ENCODE measurements at places on chromosomes 1 and 21.

- DNase-seq: no peak
These were observed 228.8 kb upstream of the B3GALT2 start for GRCh38 chr1:193415256-193415655.

- no peak for DNase-seq
These were observed 145.0 kb upstream of the DUSP10 start for GRCh38 chr1:221886743-221887414.

DNA sequence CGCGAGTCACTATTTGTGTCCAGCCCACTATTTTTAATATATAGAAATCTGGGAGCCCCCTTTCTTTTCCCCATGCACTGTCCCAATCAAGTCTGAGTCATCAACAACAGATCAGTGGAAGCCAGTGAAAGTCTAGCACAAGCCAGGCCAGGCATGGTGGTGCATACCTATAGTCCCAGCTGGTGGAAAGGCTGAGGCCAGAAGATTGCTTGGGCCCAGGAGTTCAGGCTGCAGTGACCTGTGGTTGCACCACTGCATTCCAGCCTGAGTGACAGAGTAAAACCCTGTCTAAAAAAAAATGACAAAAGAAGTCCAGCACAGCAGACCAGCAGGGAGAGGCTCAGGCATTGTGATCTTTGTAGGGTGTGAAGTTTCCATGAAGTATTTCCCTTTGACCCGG is 9.0 kb upstream of the RPL5 start:
- no peak for DNase-seq

DNA sequence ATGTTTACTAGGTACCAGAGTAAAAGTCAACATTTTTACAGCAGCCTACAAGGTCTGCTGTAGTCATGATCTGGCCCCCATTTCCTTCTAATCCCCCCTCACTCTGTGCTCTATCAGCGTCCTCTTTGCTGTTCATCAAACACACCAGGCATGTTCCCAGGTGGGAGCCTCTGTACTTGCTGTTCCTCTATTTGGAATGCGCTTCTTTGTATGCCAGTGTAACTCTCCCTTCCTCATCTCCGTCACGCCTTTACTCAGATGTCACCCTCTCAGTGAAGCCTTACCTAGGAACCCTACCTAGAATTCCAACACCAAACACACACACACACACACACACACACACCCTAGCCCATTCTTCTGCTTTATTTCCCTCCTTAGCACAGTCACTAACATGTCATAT is 21.0 kb downstream of the TP53BP2 start:
- no peak for DNase-seq

GRCh38 chr1:51744506-51745303 is 127.8 kb downstream of the OSBPL9 start:
- no peak for DNase-seq

DNA sequence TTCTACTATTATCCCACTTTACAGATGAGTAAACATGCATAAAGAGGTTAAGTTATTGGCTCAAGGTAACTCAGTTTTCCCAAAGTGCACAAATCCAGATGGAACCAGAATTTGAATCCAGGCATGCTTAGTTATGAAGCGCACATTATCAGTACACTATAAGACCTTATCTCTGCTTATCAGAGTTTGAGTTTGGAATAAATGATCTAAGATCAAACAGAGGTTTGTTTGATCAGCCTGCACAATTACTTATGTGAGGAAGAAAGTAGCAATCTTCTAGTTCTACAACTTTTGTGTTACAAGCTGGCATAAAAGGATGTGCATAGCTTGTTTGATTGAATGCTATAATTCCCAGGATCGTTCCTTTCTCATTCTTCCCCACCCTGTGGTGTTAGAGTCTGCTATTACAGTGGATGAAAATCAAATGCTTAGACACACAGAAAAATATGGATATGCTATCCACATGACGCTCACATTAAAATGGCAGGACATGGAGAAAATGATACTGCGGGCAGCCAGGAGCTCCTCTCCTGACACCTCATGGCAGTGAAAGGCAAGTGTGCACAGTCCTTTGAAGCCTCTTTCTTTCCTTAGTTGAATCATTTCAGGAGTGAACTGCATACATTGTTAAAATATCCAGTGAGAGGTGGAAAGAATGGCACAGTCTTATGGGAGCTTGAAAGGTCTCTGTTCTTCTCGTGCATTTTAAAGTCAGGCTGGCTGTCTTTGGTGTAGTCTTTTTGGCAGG is 23.9 kb upstream of the PBX1 start:
- DNase-seq: no peak

DNA sequence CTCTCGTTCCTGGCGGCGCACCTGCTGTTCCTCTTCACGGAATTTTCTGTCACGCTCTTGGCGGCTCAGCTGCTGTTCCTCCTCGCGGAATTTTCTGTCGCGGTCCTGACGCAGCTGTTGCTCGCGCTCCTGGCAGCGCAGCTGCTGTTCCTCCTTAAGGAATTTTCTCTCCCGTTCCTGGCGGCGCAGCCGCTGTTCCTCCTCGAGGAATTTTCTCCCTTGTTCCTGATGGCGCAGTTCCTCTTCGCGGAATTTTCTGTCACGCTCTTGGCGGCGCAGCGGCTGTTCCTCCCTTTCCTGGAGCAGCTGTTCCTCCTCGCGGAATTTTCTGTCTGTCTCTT is 6.4 kb downstream of the TCHH start:
- DNase-seq: no peak

GRCh38 chr1:37998913-37999429 is 6.3 kb downstream of the FHL3 start:
- no peak for DNase-seq

GRCh38 chr1:42999308-42999707 is 40.6 kb upstream of the SLC2A1 start:
- DNase-seq: no peak

DNA sequence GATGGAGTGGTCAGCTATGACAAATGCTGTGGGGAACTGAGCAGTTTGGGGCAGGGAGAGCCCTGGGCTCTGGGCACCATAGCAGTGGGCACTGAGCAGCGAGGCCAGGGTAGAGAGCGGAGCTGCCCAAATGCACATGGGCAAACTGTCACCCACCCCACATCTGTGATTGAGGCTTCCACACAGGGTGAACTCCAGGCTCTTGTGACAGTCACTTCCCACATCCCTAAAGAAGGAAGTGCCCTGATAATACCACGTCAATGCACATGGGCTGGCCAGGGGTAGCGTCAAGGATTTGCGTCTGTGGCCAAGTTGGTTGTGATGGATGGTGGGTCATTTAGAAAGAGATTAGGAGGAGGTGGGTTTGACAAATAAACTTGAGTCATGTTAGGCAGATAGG is 2.6 kb upstream of the GUCA2B start:
- DNase-seq: no peak

- peak; percentile 42 for DNase-seq
These were observed 18.3 kb upstream of the ALPL start for GRCh38 chr1:21490774-21491487.

GRCh38 chr1:202702088-202702487 is 8.2 kb downstream of the SYT2 start:
- no peak for DNase-seq

DNA sequence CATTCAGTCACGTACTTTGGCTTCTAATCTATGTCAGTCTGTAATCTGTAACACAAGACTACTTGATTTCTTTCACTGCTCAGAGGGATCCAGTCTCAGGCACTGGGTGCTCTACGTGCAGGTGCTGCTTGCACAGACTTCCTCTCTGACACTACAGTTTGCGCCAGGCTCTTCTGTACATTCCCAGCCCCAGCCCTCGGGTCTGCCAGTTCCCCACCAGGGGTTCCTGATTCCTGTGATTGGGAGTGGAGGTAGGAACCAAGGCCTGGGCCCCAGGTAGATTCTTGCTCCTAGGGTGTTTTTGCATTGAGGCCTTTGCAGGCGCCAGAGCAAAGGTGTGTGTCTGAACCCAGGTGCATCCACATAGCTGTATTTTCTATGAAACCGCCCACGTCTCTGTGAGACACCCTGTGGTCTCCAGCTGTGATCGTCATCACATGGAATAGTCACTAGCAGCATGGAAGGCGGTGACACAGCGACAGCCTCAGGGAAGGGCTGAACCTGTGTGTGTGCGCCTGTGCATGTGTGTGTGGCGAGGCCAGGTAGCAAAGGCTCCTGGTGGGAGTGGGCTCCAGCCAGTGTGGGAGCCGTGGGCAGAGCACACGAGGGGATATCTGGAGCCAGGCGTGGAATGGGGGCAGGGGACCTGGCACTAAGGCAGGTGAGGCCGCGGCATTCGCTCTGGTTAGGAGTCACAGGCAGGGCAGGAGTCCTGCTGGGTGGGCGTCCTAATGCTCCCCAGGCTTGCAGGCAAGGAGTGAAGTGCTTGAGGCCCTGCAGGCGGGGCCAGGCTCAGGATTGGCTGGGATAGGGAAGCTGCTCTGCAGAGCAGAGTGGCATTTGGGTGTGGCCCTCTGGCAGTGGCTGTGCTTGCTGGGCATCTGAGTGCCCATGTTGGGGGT is 5.2 kb downstream of the GJC2 start:
- peak; percentile 51 for DNase-seq

DNA sequence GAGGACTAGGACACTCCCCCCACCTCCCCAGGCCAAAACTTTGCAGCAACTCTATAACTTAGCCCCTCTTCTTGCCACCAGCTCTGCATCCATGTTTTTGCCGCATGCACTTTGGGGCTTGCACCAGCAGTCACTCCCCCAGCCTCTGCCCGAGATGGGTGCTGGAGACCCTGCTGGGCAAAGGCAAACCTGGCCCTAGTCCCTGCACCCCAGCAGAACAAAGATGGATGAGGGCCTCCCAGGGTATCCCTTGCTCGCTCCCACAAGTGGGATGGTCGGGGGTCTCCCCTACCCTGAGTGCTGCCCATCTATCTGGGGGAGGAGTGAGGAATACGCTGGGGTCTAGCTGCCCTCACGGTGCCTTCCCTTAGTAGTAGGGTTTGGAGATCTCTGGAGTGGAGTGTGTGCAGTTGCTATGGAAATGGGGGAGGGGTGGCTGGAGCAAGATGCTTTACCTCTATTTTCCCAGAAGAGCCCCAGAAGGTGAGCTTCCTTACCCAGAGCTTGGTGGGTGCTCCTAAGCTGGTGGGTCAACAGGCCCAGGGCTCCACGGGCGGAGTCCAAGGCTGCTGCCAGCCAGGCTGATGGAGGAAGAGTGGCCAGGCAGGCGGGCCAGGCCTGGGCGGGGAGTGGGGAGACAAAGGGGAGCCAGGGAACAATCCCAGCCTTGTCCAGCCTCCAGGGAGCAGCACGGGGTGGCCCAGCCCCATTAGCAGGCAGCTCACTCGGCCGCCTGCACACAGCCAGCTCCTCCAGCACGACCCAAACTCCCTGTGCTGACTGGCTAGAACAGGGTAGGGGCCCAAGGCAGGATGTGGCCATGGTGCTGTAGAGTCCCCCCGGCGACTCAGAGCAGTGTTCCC is at the start of gene PAQR6:
Gene PAQR6, minus strand, starts transcription at position 597 of the 863 bp plus-strand sequence. CDS start 1,325 bp downstream, outside the sequence.
- DNase-seq: no peak

DNA sequence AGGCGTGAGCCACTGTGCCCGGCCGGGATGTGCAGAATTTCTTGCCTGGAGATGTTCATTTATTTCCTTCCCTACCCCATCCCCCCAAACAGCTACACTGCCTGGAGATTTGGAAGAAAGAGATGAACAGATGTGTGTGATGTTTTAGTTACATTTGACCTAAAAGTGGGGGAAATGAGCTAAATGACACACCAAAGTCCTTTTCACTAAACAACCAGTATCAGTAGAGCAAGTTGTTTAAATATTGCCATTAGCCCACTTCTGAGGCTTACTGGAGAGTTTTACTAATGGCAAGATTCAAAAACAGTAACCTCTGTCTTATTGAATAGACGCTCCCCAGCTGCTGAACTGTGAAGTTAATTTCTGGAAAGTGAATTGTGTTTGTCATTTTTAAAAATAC is 100.1 kb downstream of the RUNX1 start:
- DNase-seq: no peak

DNA sequence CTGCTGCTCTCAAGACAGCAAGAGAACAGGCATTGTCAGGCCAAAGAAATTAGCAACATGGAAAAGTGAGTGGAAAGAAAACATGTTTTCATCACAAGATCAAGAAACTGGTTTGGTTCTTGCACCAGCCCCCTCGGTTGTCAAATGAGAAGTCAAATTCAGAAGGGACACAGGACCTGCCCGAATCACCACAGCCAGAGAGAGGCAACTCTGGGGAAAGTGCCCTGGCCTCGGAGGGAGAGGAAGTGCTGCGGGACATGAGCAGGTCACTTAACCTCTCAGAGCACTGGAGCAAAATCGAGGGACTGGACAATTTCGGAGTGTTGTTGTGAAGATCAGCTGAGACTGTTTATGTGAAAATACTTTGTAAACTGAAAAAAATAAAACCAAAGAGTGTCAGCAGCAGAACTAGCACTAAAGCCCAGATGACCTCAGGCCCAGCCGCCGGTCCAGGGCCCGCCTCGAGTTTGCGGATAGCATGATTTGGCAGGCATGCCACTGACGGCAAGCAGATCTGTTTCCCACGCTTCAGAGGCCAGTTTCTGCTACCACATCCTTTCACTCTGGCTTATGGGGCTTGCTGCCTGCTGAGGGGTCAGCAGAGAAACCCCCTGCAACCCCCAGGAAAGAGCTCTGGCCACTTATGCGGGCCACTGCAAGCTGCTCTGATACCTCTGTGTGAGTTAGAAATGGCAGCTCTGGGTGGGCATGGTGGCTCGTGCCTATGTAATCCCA is 32.1 kb downstream of the CD247 start:
- no peak for DNase-seq
